Right lung (tissue), 10 donors: ENCODE measurements at places on chromosomes 5 and 9.

DNA sequence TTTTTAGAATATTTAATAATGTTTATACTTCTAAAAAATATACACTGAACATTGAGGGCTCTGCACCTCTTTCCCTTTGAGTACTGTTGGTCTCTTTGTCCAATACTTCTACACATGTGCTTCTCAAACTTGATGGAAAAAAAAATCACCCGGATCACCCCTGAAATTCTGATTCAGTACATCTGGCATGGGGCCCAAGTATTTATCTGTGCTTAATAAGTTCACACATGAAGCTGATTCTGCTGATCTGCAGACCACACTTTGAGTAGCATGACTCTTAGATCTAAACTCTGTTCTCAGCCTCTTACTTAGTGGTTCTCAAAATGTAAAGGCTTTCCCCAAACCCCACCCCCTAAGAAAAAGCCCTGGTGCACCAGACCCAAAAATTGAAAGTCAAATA lies 12.0 kb downstream of the RUSC2 start:
- no peak for DNase-seq

DNA sequence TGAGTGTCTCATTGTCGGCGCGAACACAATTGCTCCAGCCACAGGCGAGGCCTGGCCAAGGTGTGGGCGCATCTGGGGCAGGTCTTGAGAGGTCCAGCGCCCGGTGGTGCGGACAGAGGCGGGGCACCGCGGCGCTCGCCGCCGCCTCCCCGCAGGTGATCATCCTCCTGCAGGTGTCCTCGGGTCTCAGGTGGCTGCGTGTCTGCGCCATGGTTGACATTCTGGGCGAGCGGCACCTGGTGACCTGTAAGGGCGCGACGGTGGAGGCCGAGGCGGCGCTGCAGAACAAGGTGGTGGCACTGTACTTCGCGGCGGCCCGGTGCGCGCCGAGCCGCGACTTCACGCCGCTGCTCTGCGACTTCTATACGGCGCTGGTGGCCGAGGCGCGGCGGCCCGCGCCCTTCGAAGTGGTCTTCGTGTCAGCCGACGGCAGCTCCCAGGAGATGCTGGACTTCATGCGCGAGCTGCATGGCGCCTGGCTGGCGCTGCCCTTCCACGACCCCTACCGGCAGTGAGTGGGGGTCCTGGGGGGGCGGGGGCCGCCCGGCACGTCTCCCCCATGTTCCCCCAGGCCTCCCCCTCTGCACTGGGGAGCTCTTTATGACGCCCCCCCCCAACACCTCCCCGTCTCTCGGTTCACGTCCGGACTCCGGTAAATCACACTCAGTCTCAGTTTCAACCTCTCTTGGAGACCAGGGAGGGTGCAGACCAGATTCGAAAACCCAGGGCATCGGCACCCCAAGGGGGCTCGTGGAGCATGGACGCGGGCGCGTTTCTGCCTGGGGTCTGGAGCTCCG lies 446 bp downstream of the NXNL2 start:
- no peak for DNase-seq

- no peak for DNase-seq
These were observed 21.8 kb downstream of the BTNL8 start for GRCh38 chr5:180920710-180921109.

DNA sequence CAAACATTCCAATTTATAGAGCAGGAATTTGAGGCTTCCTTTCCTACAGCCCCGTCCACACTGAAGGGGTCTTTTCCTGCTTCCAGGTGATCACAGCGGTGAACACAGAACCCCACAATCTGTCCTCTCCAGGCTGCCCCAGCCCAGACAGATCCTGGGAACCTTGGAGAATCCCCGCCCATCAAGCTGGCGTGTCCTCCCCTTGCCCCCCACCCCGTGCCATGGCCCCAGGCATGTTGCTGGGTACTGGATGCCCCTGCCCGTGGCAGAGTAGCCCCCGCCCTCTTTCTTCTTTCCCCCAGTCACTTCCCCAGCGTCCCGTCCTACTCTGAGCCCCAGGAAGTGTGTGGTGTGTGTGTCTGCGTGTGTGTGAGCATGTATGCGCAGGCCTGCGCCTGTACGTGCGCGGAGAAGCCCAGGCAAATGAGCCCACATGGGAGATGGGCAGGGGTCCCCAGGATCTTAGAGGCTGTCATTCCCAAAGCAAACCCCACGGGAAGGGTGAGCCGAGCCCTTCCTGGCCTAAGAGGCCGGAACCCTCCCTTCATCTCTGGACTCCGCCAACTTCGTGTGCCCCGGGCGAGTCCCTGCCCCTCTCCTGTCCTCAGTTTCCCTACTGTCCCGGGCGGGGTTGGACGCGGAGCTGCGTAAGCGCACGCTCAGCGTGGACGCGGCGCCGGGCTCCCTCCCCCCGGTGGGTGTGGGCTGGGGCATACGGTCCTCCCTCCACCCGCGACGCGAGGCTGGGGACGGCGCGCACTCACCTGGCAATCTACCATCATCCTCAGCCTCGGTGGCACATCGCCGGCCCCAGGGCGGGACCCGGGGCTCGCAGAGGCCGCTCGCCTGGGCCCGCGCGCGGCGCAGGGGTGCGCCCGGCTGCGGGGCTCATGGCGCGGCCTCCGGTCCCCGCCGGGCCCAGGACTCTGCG lies 15.2 kb downstream of the GBGT1 start:
- DNase-seq, result no peak

DNA sequence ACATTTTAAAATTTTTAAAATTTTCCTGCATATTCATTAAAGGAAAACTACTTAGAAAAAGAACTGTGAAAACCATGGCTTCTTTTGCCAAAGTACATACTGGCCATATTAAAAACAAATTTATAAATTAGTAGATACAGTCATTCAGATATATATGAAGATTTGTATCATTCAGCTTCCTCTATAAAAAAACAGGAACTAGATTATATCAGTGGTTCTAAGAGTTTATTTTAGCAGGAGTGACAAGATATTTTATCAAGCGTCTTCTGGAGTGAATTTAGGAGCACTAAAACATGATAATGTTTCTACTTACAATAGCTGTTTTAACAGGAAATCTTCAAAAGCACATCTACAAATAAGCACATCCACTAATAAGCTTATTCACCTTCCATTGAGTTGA lies 171.4 kb downstream of the RAPGEF6 start:
- no peak for DNase-seq

DNA sequence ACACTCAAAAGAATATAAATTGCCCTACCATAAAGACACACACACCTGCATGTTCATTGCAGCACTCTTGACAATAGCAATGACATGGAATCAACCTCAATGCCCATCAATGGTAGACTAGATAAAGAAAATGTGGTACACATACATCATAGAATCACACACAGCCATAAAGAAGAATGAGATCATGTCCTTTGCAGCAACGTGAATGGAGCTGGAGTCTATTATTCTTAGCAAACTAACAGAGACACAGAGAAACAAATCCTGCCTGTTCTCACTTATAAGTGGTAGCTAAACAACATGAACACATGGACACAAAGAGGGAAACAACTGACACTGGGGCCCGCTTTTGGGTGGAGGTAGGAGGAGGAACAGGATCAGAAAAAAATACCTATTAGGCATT lies 2062.2 kb upstream of the CDH6 start:
- no peak for DNase-seq
